Activated CD8-positive, alpha-beta memory T cell treated with anti-CD3 and anti-CD28 coated beads for 48 hours (primary cell): ENCODE measurements at places on chromosomes 4 and X.

DNA sequence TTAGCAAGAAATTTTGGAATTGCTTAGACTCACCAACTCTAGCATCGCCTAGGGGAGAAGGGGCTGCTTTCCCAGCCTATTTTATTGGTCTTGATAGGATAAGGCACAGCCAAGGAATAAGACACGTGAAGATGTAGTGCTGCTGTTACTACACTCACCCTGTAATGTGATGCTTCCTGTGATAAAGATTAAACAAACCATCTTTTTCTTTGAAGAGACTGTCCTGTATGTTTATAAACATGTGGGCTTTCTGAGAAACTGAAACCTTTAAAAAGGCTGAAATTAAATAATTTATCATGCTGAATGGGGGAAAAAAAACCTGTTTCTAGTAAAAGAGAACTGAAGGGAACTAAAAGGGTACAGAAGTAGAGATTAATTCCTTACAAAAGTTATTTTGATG is 13.2 kb downstream of the TAPT1 start:
- DNase-seq = no peak

DNA sequence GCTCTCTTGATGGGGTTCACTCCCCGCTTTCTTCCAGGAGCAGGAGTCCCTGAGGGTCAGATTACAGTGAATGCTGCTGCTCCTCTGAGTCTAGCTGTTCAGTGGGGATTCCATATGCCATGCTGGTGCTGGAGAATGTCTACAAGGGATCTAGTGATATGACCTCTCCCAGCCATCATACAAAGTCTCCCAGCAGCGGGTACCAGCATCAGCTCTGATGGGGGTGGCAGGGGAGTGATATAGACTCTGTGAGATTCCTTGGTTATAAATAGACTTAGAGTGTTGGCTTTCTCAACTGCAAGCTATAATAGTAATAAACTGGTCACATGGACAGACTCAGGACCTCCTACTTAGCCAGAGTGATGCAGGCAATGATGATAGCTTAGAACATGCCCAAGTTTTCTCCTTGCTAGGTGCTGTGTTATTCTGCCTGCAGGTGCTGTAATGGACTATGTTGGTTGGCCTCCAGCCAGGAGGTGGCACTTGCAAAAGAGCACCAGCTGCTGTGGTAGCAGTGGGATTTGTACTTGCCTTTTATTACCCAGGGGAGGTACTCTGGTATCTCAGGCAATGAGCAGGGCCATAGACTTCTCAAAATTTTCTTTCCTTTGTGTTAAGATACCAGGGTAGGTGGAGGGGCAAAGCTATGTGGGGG is 202.9 kb downstream of the CHIC1 start:
- no peak for DNase-seq

- DNase-seq = no peak
These were observed 6.9 kb downstream of the APEX2 start for GRCh38 chrX:55006827-55007621.

DNA sequence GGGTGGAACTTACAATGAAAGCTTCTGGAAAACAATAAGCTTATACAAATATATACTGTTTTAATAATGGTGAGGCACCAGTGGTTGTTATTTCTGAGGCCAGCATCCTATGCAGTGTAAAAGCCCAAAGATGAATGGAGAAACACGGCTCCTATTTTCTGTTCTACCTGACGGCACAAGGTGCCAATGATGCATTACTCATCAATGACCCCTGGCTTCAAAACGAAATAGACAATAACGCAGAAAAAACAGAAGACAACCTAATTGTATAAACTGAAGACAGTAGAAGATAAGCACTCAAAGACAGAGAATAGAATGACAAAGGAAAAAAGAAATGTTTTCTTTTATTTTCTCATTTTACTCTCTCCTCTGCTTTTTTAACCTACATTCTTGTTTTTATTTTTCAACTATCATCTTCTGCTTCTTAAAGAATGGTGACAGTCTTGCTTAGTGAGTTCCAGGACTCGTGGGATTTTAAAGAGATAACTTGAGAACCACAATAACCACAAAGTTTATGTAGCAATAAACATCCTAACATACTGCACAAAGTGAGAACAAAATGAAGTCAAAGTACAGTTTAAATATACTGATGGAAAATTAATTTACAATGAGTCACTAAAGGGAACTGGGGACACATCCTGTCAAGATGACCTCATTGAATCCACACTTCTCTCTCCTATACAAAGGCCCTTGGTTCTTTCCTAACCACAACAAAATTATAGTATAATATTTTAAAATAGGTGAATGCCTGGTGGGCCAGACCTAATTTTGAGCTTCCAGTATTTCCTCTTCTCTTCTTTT is 169.8 kb downstream of the BTC start:
- DNase-seq = no peak

DNA sequence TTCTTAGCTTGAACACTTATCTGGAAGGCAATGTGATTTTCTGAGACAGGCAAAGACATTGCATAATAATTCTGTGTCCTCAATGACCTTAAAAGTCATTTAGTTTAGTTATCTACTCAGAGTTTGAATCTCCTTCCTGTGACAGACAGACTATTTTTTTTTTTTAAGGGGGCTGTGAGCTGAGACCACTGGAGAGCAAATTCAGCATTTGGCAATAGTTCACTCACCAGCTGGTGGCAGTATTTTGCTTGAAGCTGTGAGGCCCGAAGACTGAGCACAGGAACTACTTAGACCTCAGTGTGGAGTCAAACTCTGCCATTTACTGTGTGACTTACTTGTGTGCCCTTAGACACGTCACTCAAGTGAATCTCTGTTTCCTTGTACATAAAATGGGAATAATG is 22.9 kb upstream of the CPE start:
- no peak for DNase-seq

- no peak for DNase-seq
These were observed 39.6 kb upstream of the ZNF81 start for GRCh38 chrX:47797084-47797483.

DNA sequence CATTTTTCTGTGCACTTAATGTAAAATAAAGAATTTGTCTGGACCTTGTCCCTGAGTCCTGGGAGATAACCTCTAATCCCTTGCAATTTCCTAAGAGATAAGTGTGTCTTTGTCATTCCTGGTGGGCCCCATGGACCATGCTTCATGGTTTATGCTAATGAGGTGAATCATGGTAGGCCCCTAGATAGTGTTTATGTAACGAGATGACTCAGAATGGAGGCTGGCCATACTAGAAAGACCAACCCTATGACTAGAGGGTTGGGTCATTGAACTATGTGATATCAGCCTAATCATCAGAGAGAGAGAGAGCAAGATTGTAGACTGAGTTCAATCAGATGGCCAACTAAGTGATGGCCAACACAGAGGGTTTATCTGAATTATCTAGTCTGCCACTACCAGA is 64.2 kb upstream of the NHSL2 start:
- no peak for DNase-seq

GRCh38 chr4:37528166-37528885 is 157.8 kb downstream of the RELL1 start:
- DNase-seq = no peak

GRCh38 chr4:26044524-26044923 is 130.5 kb downstream of the SMIM20 start:
- no peak for DNase-seq

GRCh38 chr4:39490322-39490721 is 31.5 kb downstream of the LIAS start:
- DNase-seq = no peak

- no peak for DNase-seq
These were observed 98.9 kb downstream of the CPEB2 start for GRCh38 chr4:15100994-15101695.

GRCh38 chr4:172708184-172708583 is 460.4 kb upstream of the GALNT7 start:
- no peak for DNase-seq

- no peak for DNase-seq
These were observed 45.8 kb upstream of the TMEM131L start for GRCh38 chr4:153420361-153420760.

DNA sequence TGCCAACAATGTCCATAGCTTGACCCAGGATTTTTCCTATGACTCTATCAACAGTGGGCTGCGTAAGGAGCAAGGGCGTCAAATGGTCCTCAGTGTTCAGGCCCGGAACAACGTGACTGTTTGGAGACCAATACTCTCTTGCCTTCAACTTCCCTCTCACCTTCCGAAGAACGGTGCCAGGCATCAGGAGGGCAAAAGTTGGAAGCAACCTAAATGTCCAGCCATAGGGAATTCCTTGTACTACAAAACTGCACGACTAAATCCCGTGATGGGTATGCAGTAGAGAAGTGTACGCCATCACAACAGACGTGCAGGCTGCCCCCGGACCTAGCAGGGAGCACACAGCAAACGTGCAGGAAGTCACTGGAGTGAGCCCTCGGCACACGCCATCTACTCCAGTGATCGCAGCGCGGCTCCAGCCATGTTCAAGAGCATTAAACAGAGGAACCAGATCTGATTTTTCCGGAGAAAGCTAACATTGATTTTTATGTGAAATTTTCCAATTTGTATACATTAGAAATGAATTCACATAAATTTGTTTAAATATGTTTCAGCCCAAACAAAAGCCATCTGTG is 79.0 kb downstream of the JAKMIP1 start:
- no peak for DNase-seq

- DNase-seq = no peak
These were observed 58.7 kb downstream of the CCKAR start for GRCh38 chr4:26431461-26432180.

DNA sequence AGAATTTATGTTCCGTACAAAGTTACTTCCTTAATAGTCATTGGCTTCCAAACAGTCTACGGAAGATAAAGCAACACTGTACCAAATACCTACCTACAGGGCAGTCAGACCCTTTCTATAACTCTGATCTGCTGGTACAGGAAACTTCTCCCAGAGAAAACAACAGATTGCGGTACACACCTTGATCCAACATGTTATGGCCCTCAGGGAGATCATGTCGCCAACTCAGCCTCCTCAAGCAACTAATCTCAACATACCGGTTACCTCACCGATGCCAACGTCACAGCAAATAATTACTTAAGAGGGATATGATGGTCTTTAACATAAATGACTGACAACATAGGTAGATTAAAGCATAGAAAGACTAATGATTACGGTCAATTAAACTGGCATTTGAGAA is 70.4 kb downstream of the RFC1 start:
- DNase-seq = no peak

- DNase-seq = no peak
These were observed 200.4 kb downstream of the AFAP1 start for GRCh38 chr4:7739077-7739917.

- DNase-seq = no peak
These were observed 313.3 kb downstream of the PPP3CA start for GRCh38 chr4:101033986-101034385.

GRCh38 chr4:124685851-124686250 is 26.7 kb downstream of the ANKRD50 start:
- DNase-seq = no peak

- DNase-seq = no peak
These were observed 11.0 kb downstream of the BCOR start for GRCh38 chrX:40086569-40087335.

- DNase-seq = no peak
These were observed 6.3 kb downstream of the RUFY3 start for GRCh38 chr4:70728091-70728490.

- DNase-seq = no peak
These were observed 67.3 kb downstream of the FBXO8 start for GRCh38 chr4:174215961-174216680.

DNA sequence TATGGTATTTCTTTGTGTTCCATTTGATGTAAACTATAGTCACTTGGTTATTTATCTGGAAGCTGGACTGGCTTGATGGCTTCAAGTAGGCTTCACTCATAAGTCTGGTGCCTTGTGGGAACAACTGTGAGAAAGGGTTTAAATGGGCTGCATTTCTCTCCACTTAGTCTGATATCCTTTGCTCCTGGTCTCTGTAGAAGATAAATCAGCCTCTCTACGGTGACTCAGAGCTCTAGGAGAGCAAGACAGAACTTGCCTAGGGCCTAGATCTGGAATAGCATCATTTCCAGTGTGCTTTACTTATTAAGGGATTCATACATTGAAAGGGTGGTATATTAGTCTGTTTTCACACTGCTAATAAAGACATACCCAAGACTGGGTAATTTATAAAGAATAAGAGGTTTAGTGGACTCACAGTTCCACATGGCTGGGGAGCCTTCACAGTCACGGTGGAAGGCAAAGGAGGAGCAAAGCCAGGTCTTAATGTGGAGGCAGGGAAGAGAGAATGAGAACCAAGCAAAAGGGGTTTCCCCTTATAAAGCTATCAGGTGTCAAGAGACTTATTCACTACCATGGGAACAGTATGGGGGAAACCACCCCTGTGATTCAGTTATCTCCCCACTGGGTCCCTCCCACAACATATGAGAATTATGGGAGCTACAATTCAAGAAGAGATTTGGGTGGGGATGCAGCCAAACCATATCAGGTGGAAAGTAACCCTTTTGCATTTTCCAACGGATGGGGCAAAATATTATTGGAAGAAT is 1746.4 kb upstream of the PCDH7 start:
- DNase-seq = no peak

DNA sequence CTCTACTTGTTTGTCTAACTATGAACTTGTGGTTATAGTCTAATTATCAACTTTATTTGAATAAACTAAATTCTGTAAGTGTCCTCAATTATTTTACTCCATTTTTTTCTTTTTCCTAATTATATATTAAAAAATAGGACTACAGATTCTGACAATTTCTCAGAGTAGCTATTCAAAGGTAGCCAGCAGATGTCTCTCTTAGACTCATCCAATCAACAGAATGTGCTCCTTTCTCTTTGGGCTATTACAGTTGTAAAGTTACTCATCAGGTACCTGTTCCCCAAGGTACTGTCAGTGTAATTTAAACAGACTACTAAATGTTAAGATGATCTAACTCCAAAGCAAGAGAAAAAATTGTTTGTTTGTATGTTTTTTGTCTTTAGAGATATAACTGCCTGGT is 248.6 kb downstream of the PCDH18 start:
- DNase-seq = no peak
